ENCODE measurements at places on chromosomes 3 and 15. TPM values are rescaled to one million over a fixed set of nuclear protein-coding genes. Genes with fewer than 3 reads are reported as not detected.

DNA sequence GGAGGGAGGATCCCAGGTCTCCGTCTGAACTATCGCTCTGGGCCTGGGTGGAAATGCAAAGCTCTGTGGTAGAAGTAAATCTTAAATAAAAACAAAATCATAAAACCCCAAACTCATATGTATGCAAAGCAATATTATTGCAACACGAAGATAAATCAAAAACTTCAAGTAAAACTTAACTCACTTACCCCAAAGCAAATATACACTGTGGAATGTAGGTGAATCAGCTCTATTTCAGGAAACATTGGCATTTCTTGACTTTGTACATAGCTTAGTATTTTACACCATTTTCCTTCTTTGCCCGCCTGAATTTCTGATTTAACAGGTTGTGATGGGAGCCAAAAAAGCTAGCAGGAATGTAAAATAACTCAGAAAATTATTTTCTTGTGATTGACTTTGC is 126.2 kb downstream of the TPRG1 start:
- DNase-seq: no peak

DNA sequence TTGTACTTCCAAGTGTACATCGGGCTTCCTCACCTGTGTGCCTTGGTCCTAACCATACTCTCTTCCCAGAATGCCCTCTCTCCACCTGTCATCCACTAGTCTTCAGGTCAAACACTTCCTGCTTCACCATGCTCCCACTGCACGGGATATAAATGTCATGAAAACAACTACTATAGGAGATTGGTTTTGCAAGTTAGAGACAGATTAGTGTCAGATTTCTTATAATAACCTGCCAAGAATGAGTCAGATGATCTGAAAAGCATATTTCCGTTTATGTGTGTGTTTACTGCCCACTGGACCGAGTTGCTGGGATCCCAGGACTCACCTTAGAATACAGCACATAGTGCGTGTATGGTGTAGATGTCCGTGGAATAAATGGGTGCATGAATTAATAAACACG is 21.4 kb downstream of the PLA1A start:
- DNase-seq: no peak

DNA sequence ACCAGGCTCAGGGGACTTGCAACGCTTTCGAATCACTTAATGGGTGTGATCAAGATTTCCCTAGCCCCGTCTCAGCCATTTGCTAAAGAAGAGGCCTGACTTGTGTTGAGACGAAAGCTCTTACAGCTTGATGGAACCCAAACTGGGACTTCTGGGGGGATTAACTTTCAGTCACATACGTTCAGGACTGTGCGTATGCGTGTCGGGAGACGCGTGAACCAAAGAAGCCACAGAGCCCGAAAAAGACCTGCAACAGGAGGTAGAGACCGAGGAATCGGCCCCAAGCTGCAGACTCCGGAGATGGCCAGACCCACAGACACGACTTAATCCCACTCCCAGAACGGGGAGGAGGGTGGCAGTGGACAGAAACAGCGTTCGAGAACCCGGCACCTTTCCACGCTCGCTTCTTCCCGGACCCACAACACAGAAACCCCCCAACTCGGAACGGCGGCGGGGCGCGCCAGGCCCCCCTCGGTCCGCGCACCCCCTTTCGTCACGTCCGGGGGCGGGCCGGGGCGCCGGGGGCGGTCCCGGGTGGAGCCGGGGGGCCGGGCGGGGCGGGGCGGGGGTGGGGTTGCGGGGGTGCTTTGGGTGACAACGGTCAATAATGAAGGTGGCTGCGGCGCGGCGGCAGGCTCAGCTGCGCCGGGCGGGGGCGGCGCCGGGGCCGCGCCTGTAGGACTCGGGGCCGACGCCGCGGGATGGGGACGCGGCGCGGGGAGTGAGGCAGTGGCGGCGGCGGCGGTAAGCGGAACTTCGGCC is at the start of gene ATP11B:
TSS of gene ATP11B (plus strand) at position 604 of the 762 bp plus-strand sequence. CDS start 256 bp downstream, outside the sequence.
- DNase-seq: no peak

Gene EXD1
- 0.53 TPM for total RNA-seq

Gene ANKDD1A
- 0.58 TPM for total RNA-seq

GRCh38 chr15:96285305-96285704 is 45.2 kb upstream of the NR2F2 start:
- DNase-seq: no peak

Gene ZNF860
- 1.2 TPM for total RNA-seq

GRCh38 chr3:28042095-28042635 is 199.3 kb upstream of the CMC1 start:
- DNase-seq: no peak

Gene PAK2
- 87.1 TPM for total RNA-seq

- no peak for DNase-seq
Measured at GRCh38 chr3:12948891-12949711, 107.7 kb upstream of the RPL32 start.

DNA sequence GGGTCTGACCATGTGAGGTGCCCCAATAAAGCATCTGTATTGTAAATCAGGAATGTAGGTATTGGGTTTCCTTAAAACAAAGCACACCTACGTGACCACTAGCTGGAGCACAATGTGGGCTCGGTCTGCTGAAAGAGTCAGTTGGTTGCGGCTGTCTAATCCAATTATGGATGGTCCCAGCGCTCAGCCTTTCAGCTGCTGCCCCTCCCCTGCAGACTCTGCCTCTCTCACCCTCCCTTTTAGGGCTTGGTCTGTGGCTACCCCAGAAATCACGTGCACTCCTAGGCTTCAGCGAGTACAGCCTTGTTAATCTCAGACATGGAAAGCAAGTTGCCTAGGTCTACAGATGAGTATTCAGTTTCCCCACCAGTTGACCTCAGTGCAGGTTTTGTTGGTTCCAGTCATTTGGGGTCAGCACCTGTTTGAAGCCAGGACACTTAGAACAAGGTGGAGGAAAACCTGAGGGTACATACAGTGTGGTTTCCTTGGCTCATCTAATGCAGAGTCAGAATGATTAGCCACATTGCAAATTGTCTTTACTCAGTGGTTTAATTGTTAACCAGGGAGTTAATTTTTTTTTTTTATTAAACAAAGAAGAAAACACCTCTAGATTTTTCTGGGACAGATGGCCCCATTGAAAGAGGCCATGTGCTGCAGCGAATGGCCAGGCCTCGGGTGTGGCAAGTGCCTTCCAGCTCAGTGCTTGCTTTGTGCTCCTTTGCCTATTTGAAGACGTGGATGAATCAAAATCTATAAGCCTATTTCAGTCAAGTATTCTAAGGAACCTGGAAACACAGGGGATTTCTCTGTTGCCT is 137.7 kb downstream of the IGF1R start:
- no peak for DNase-seq

DNA sequence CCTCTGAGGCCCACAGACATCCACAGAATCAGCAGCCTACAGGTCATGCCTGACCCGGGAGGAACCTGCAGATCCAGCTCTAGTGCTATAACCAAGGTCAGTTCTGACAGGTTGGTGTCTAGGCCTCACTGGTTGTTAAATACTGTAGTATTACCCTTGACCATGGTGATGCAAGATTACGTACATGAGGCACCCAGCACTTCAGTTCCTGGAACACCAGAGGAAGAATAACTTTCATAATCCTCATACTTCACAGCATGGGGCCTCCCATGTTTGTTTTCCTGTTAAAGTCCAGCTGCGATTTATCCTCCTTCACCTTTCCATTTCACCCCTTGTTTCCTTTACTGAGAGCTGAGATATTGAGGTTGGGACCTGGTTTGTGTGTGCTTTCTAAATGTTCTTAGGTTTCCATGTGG is 34.4 kb upstream of the GLCE start:
- DNase-seq: no peak

Gene RHCG
- total RNA-seq: not detected

- DNase-seq: no peak
Measured at GRCh38 chr3:129476586-129476985, 36.6 kb downstream of the IFT122 start.

- DNase-seq: no peak
Measured at GRCh38 chr15:34721802-34722438, 32.9 kb downstream of the GJD2 start.

Gene GRIP2
- total RNA-seq: 0.06 TPM

Gene ADAMTS7
- total RNA-seq: 83.0 TPM

DNA sequence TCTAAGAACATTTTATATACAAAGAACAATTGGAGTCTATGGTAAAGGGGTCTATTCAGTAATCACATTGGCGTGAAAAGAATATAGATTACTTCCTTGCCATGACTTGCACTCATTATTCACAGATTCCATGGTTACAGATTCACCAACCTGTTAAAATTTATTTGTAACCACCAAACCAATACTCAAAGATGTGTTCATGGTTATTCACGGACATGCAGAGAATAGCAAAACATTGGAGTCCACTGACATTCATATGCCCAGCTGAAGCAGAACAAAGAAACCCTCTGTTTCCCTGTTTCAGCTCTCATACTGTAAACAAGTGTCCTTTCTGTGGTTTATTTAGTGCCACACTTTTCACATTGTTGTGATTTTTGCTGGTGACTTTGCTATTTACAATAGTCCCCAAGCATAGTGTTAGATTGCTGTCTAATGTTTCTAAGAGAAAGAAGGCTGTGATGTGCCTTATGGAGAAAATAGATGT is 185.8 kb upstream of the TTC14 start:
- no peak for DNase-seq

DNA sequence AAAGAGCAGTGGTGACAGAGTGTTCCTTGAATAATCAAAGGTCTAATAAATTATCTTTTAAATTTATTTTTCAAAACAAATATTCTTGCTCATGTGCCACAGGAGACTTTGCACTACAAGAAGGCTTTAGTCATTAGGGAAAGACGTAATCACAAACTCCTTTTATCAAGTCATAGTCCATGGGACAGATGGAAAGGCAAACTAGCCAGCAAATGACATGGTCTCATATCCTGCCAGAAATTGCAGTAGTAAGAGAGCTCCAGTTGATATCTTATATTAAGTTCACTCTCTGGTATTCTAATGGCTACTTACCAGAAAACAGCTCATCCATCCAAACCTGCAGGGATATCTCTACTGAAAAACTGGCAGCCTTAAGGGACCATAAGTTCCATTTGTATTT is 225.0 kb upstream of the TP63 start:
- no peak for DNase-seq

- no peak for DNase-seq
Measured at GRCh38 chr15:69509131-69509530, 56.5 kb downstream of the RPLP1 start.

DNA sequence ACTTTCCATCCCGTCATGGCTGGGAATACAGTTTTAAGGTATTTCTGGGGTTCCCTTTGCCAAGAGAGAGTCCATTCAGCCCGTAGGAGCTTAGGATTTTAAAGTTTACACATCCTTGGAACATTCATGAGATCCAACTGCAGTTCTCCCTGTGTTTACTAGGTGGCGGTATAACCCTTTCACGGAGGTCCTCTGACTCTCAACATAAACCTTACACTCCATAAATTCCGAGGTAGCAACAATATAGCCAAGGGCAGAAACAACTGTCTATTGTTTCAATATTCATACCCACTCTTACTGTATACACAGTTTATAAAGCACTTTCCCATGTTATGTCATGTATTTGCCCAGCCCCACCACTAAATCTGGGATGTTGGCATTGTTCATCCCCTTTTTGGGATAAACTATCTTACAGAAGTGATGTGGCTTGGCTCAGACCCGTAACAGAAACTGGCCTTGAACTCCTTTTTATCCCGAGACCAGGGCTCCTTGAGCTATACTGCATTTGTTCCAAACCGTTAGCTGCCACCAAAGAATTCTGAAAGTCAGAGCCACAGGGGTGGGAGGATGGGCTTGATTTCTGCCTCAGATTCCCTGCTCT is 69.2 kb upstream of the COL6A5 start:
- DNase-seq: peak; percentile 27

DNA sequence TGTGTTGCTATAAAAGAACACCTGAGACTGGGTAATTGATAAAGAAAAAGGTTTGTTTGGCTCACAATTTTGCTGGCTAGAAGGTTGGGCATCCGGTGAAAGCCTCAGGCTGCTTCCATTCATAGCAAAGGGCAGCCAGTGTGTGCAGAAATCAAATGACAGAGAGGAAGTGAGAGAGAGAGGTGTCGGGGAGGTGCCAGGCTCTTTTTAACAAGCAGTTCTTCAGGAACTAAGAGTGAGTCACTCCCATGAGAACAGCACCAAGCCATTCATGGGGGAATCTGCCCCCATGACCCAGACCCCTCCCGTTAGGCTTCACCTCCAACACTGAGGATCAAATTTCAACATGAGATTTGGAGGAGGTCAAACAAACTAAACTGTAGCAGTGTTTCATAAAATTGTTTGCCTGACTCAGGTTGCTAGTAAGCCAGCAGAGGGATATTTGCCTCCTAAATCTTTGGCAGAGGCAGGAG is 4.5 kb upstream of the PARP15 start:
- DNase-seq: no peak

GRCh38 chr3:157590273-157590672 is 87.1 kb upstream of the VEPH1 start:
- no peak for DNase-seq

DNA sequence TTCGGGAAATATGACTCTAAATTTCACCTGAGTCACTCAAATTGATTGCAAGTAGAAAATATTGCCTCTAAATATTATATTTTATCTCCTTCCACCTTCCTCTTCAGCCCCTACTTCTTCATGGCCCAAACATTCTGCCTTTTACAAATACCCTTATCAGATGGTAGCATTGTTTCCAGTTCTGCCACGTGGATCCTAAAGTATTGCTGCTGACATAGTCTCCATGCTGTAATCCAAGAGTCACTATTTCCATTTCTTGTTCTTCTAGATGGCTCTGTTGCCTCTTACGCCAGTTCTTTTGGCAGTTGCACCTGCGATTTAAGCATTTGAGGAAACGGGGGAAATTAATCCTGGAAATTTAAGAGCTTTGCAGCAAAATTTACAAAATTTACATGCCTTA is 13.6 kb downstream of the LMOD3 start:
- no peak for DNase-seq

- no peak for DNase-seq
Measured at GRCh38 chr3:45258317-45258716, 32.2 kb upstream of the TMEM158 start.

DNA sequence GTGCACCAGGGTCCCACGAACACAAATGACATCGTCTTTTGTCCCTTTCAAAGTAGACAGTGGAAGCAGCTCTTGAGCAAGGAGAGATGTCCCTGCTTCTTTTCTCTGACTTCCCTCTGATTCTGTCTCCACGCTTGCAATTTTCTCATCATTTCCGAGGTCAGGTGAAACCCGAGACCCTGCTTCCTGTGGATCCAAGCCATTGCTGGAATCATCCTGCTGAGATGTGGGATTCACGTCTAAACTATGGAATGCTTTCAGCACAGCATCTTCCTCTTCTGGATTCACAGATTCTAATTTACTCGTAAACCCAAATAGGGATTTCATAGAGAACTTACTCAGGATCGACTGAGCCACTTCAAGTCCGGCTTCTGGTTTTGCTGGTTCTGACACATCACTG is 127.1 kb downstream of the FMN1 start:
- no peak for DNase-seq

Gene GOLGA8K
- total RNA-seq: 1.5 TPM

DNA sequence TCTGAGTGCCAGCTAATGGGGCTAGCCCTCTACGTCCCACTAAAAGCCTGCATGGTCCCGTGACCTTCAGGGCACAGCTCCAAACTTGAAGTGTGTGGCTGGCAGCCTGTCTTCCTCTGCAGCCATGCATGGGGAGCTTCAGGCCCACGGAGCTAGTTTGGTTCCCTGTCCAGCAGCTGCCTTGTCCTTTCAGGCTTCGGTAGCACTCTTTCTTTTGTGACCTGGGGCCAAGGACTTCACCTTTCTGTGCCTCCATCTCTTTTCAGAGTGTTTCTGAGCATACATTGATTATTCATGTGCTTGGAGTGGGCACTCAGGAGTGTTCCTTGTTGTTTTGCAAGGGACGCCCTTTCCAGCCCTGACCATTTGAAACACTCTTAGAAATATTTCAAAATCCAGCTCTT is 155.2 kb downstream of the DNAJB8 start:
- DNase-seq: no peak

- no peak for DNase-seq
Measured at GRCh38 chr3:69697381-69697780, 41.9 kb upstream of the MITF start.

Gene WNT7A
- total RNA-seq: 0.24 TPM
